ENCODE measurements at places on chromosomes 3 and 15.

GRCh38 chr15:59791079-59791478, 102.0 kb upstream of the BNIP2 start:
- DNase-seq, result no peak

- DNase-seq, result no peak
Measured at GRCh38 chr15:96585484-96586386, 255.2 kb downstream of the NR2F2 start.

DNA sequence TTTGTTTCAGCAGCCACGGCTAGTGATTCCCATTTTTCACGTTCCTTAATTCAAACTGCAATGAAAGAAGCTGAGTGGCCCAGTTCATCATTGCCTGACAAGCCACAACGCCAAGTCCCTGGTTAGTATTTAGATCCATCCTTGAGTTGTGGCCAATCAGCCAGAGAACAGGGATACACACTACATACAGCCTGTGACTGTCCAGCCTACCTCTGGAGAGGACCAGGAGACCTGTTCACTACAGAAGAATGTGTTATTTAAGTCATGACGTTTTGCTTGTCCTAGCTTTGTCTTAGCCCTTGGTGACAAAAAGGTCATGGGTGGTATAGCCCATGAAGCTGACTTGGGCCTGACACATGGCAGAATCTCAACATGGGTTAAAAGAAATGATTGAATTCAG, 2.7 kb upstream of the TPM1 start:
- no peak for DNase-seq

GRCh38 chr3:112629425-112629824, 11.5 kb downstream of the CCDC80 start:
- DNase-seq, result peak; percentile 56

DNA sequence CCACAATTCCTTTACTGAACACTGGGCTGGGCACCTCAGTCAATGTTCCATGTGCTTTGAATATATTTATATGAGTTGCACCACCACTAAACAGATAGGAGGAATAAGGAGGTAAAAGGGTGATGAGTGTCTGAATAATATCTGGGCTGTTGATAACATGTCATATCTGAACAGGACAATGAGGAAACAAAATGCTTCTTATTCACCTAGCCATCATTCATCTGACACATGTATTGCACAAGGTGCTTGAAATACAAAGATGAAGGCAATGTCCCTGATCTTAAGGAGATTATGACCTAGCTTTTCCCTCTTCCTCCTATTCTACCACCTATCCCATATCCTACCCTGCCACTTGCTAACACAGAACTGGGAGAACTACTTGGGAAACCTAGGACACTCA, 8.0 kb upstream of the CERS3 start:
- no peak for DNase-seq

- DNase-seq, result no peak
Measured at GRCh38 chr15:100934166-100934565, 15.0 kb downstream of the LRRK1 start.

DNA sequence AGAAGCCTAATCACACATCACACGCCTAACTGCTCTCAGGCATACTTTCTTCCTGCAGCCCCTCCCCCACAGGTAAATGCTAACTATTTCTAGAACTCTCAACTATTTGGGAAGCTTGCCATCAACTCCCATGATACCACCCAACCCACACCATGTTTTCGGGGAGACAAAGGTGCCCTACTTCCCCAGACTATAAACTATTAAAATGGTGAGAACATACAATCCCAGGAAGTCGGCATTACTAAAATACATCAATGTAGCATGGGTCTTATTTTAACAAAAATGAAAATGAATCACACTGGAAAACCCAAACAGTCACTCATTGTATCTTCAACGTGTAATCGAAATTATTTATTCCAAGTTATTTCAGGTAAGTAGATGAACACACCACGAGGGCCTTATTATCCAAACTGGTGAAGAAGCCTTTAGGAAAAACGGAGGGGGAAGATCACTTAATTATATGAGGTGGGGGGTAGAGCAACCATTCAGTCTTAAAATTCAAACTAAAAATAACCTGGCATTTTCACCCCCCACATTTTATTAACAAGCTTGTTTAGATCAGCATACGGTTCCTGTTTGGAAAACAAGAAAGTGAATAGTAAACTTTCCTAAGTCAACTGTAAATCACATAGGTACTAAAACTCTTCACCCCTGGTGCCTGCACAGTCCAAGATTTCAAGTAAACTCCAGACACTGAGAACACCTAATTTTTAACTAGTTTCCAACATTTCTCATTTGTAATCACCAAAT, 1.9 kb downstream of the TBL1XR1 start:
- DNase-seq, result peak; percentile 64

DNA sequence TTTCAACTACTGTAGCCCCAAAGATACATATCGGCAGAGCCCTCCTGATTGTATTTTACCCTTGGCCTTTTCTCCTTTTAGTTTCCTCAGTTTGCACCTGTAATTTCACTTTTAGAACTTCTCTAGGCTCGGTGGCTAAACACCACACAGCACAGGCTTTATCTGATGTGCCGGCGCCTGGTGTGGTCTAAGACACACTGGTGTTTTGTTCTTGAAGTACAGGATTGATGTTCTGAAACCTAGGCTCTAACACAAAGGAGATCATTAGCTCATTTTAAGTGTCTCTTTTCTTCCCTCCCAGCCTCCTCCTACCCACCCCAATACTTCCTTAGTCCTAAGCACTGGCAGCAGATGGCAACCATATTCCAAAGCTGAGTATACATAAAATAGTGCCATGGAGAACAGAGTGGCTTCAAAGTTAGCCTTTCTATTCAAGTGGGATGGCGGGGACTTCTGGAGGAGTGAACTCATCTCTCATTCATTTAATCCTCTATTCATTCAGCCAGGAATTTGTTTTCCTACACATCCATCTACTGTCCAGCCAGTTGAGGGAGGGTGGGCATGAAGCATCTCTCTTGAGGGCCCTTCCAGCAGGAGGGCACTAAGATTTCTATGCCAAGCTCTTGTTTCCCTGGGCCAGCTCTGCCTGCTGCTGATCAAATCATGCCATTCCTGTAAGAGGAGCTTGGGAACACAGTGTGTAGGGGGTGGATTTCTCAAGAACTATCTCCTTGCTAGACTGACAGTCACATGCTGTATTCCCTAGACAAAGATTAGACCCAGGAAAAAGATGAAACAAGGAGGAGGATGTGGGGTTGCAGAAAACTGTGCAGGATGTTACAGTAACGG, 71.2 kb downstream of the TIGIT start:
- no peak for DNase-seq

- no peak for DNase-seq
Measured at GRCh38 chr3:188979669-188980310, 192.0 kb upstream of the TPRG1 start.

DNA sequence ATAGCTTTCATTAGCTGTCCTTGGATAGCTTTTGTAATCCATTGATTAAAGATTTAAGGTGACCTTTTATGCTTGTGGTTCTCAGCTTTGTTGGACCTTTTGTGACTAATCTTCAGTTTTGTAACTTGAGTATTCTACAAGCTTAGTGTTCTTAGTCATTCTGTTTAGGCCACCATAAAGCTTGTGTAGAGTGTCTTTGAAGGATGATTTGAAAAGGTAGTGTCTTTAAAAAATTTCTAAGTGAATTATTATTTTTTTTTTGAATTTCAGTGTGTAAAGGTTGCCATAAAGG, 7.5 kb downstream of the MORF4L1 start:
- DNase-seq, result peak; percentile 23

- DNase-seq, result peak; percentile 5
Measured at GRCh38 chr3:9420850-9421549, 23.6 kb downstream of the SETD5 start.

DNA sequence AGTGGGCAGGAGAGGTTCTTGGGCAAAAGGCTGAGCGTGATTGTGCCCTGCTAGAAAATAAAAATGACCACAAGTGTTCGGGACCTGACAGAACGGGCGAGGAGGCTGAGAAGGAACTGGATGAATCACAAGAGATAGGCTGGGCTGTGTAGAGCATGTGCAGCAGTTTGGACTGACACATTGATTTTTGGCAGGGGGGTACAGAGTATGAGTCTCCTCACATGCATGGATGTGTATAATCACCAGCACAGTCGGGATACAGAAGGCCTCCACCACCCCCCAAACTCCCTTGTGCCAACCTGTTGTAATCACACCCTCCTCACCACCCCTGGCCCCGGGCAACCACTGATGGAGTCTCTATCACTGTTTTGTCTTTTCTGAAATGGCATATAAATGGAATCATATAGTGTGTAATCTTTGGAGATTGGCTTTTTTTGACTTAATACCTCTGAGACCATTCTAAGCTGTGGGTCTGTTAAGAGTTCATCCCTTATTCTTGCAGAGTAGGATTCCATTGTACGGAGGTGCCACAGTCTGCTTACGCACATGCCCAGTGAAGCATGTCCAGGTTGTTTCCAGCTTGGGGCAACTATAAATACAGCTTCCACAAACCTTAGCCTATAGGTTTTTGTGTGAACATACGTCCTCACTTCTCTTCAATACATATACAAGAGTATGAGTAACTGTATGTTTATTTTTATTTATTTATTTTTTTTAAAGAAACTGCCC, 438.8 kb downstream of the FOXP1 start:
- no peak for DNase-seq

DNA sequence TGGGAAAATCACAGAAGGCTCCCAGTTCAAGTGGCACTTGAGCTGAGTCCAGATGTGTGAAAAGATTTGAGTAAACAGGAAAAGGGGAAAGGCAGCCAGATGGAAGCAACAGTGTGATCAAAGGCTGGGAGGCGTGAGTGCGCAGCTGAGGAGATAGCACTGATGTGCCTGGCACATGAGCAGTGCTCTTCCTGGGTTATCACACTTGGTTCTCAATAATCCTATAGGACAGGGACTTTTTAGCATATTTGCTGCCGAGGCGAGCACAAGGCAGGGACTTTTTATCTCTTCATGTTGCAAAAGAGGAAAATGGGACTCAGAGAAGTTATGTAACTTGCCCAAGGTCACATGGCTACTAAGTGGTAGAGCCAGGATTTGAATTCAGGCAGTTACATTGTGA, 39.6 kb downstream of the CORO2B start:
- DNase-seq, result no peak

- DNase-seq, result no peak
Measured at GRCh38 chr3:190556351-190556750, 42.5 kb downstream of the IL1RAP start.
